Esophagus squamous epithelium (tissue), 5 donors: ENCODE measurements at places on chromosomes 5 and 9.

DNA sequence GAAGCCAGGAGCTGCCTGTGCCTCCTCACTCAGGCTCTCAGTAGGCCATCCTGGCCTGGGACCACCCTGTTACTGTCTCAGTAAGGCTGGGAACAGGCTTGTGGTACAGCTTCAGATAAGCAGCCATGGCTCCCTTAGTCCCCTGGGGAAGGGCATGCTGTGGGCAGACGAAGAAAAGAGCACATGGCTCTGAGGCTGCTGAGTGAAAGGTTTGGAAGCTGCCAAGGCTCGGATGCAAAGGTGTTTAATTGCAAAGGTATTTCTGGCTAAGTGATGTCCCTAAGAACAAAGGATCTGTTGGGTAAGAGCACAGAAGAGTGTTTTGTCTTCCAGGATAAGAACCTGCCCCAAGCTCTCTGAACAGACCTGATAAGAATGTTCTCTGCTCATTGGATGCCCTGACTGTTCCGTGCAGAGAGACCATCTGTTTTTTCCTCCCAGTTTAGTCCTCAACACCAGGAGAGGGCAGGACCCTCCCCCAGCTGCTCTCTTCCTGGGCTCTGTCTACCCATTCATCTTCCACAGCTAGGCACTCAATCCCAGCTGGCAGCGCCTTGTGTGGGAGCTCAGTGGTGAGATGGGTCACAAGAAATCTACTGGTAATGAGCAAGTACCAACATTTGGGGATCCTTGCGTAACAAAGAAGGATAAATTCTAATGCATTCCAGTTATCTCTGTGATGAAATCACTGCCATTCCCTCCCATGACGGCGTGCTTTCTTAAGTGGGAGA, 17.7 kb downstream of the ANGPTL2 start:
- DNase-seq = no peak

- no peak for DNase-seq
These were observed 178.9 kb downstream of the SH3GL2 start for GRCh38 chr9:17757816-17758215.

- DNase-seq = no peak
These were observed 93.7 kb upstream of the DAB2 start for GRCh38 chr5:39518516-39518915.

GRCh38 chr5:56406838-56407237, 173.7 kb upstream of the ANKRD55 start:
- no peak for DNase-seq

- no peak for DNase-seq
These were observed 53.5 kb downstream of the NEURL1B start for GRCh38 chr5:172694541-172694940.

DNA sequence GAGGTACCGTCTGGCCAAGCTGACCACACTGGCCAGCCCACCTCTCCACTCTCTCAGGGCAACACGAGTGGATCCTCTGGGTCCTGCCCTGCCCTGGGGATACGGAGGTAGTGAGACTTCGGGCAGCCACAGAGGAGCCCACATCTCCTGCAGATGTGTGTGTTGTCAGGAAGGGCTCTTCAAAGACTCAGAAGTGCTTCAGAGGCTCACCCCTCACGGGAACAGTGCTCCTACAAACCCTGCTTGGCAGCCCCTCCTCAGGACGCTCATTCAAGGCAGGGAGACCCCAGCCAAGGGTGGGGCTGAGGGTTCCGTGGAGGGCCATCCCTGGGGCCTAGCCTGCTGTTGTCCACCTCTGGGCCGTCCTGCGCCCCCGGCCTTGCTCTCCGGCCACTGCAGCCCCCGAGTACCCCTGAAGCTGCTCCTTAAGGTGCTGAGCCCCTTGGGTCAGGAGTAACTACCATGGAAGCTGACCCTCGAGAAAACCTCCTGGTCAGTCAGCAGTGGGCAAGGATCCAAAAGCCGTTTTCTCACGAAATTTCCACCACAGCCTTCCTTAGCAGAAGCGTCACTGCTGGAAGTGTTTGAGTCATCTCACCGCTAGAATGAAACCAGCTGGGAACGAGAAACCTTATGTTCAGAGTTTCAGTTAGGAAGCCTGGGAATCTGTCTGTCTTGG, 23.2 kb upstream of the LRRC14B start:
- no peak for DNase-seq

DNA sequence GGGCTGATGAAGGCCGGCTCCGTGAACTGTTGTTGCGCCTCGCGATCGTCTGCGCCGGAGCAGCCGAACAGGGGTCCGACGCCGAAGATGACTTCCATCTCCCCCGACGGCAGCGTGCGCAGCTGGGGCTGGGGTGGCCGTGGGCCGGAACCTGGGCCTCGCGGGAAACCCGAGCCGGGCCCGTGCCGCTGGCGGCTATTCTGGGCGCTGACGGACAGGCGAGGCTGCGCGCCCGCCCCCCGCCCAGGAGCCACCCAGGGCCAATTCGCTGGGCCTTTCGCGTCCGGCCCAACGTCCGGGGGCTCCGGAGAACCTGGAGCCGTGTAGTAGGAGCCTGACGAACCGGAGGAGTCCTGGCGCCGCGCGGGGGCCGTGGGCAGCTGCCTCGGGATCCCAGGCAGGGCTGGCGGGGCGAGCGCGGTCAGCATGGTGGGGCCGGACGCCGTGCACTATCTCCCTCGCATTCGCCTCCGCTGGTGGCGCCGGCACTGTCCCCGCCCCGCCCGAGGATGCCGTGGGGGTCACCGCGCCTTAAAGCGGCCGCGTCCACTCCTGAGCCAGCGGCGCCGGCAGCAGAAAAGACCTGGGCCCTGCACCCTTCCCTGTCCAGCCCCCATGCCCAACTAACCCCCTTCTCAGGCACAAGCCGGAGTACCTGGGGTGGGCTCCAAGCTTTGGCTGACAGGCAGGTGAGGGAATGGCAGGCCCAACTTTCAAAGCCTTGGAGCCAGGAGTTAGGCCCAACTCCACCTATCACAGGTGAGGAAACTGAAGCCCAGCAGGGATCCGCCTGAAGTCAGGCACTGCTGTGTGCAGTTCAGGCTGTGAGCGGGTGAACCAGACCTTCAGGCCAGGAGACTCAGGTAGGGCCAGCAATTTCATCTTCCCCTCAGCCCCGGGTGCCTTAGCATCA, at the start of gene PROB1:
Gene PROB1, minus strand, starts transcription at position 451 of the 913 bp plus-strand sequence. Its CDS starts 23 bp downstream, at position 428.
- no peak for DNase-seq

GRCh38 chr9:135862809-135863208, 44.5 kb downstream of the CAMSAP1 start:
- no peak for DNase-seq

- DNase-seq = no peak
These were observed 25.3 kb upstream of the ANXA2R start for GRCh38 chr5:43065387-43065947.

DNA sequence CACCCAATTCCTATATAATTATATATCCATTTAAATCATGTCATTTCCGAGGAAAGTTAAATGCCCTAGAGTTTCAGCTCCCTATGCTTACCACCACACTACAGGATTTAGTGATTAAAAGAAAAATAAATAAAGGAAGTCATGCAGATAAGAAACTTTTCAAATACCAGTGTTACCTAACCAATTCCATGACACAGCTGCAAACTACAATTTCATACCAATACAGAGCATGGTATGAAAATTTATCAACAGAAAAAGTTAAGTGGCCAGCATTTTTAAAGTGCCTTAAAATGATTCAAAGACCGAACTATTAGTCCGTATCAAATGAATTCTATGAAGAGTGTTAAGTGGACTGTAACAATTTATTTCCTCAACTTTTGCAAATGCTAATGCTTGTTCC, 35.9 kb downstream of the CEP120 start:
- no peak for DNase-seq

DNA sequence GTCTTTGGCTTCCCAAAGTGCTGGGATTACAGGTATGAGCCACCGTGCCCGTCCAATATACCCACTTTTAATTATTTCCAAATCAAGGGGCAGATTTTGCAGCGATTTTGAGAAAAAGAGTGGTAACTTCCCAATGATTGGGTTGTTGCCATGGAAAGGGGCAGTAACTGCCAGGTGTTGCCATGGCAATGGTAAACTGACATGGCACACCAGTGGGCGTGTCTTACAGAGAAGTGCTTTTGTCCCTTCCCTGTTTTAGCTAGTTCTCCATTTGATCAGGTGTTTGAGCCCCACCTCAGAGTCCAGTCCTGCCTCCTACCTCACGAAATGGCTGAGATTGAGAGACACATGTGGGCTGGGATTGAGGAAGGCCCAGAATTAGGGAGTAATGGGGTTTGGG, 86.3 kb upstream of the IER5L start:
- DNase-seq = no peak

DNA sequence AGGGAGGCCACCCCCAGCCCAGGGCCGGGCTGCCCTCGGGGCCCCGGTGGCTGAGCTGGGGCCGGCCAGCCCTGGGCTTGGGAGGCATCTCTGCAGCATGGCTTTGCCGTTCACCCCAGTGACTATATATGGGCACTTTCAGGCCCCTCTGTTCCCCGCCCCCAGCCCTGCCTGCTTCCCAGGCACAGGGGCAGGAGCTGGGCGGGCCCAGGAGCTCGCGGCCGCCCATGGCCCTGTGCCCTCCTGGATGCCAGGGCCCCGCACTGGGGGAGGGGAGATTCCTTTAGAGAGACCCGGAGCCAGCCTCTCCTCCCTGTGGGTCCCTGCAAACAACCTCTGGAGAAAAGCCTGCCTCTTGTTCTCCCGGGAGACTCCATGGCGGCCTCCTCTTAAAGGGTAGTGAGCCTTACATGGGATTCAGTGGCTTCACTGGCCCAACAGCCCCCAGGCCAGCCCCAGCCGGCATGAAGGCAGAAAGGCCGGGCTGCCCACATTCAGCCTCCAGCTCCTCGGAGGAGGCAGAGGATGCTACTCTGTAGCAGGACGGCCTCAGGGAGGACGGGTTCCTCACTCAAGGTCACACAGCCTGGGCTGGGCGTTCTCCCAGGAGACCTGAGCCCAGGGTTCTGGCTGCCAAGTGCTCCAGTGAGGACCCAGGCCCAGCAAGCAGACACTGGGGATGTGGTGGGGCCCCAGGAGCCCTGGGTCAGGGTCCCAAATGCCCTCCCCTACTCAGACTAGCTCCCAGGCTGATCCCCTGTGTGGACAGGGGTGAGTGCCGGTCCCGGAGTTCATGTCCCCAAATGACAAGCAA, 4.1 kb downstream of the NACC2 start:
- no peak for DNase-seq

- no peak for DNase-seq
These were observed 39.5 kb downstream of the MFAP3 start for GRCh38 chr5:154078272-154078671.
